ENCODE measurements at places on chromosomes 6 and 20. TPM values are rescaled to one million over a fixed set of nuclear protein-coding genes. Genes with fewer than 3 reads are reported as not detected.

GRCh38 chr6:167993169-167993568 is 4.3 kb upstream of the KIF25 start:
- no peak for DNase-seq

GRCh38 chr20:47336129-47336754 is 20.3 kb downstream of the ZMYND8 start:
- no peak for DNase-seq

Gene NKX2-2
- not detected for total RNA-seq

DNA sequence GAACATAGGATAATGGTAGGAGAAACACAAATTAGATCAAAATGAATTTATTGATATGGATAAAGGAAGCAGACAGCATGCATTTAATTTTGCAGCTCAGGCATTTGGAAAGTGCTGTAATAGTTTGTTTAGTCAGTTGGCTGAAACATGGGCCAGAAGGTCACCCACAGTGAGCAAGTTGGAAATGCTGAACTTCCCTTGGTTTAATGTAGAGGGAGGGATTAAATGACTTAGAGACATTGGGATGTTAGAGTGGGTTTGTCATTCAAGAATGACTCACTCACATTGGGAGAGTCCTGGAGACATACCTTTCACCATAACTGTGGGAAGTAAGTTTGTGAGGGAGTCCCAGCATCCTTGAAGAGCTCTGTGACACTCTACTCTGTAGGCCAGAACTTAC is 231.5 kb upstream of the PLCB4 start:
- no peak for DNase-seq

- DNase-seq, result no peak
These were observed 400.4 kb upstream of the PTCHD4 start for GRCh38 chr6:48511378-48511777.

Gene TNNC2
- not detected for total RNA-seq

Gene TTBK1
- 0.07 TPM for total RNA-seq

Gene GNRH2
- total RNA-seq, result 2.5 TPM

DNA sequence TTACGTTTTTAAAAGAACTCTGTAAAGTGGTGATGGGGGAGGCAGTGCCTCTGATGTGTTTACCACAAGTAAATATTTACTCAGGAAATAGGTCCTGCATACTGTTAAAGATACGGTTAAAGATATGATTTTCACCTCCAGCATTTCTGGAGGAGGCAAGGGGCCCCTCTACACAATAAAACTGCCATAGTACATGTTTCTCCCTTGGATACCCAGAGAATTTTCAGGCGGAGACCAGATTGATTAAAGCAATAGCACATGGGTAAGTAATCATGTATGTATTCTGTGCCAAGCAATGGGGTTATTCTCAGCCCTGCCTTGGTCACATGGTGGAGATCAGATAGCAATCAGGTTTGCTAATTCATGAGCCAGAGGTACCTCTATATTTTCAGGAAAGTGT is 9.6 kb downstream of the RIPOR2 start:
- DNase-seq, result no peak

GRCh38 chr6:3231247-3232016 is 4.0 kb upstream of the TUBB2B start:
- DNase-seq, result no peak

- DNase-seq, result no peak
These were observed 36.6 kb downstream of the CRISP2 start for GRCh38 chr6:49676671-49677281.

- no peak for DNase-seq
These were observed 16.6 kb downstream of the CHMP4B start for GRCh38 chr20:33827634-33828325.

Gene DEFB118
- total RNA-seq, result not detected

Gene TAAR5
- total RNA-seq, result not detected
